ENCODE measurements at places on chromosomes 3 and 15. TPM values are rescaled to one million over a fixed set of nuclear protein-coding genes. Genes with fewer than 3 reads are reported as not detected.

DNA sequence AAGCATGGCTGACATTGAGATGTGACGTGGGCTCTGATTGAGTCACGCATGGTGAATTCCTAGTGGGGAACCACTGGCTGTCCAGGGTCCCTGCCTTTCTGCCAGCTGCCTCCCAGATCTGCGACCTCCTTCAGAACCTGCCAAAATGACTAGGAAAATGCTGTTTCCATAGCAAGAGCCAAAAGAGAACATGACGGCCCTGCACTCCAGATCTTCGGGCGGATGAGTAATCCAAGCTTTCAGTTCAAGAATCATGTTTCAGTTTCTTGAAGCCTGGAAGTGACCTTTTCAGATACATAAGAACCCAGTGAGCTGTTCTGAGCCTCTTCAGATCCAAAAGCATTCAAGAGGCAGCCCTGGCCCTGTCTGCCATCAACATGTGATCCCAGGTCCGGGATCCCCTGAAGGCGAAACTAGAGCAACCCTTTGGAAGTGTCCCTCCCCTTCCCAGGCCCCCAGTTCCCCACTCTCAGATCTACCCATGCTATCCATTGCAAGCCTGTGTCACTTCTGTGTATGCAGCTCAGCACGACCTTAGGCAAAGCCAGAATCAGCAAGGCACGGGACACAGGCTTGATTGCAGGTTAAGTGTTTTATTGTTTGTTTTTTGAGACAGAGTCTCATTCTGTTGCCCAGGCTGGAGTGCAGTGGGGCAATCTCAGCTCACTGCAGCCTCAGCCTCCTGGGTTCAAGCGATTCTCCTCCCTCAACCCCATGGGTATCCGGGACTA is 19.7 kb downstream of the ANKRD63 start:
- no peaks in the 10 kb centered on the region for H3K36me3 ChIP-seq
- DNase-seq, result no peak
- no peaks in the 10 kb centered on the region for H3K27me3 ChIP-seq
- no peak overlapping the region for H3K27ac ChIP-seq

The PPARG gene
- total RNA-seq, result 0.41 TPM

The ATP8B4 gene
- 5.8 TPM for total RNA-seq

GRCh38 chr3:59426821-59427565 is 377.2 kb upstream of the CFAP20DC start:
- H3K27me3 ChIP-seq, result no peaks in the 10 kb centered on the region
- DNase-seq, result peak; percentile 33
- H3K4me1 ChIP-seq, result peaks cover 61% of the 10 kb centered on the region
- peak overlapping the region; percentile 75 for H3K27ac ChIP-seq
- H3K36me3 ChIP-seq, result no peaks in the 10 kb centered on the region
- no peak overlapping the region for H3K4me3 ChIP-seq

DNA sequence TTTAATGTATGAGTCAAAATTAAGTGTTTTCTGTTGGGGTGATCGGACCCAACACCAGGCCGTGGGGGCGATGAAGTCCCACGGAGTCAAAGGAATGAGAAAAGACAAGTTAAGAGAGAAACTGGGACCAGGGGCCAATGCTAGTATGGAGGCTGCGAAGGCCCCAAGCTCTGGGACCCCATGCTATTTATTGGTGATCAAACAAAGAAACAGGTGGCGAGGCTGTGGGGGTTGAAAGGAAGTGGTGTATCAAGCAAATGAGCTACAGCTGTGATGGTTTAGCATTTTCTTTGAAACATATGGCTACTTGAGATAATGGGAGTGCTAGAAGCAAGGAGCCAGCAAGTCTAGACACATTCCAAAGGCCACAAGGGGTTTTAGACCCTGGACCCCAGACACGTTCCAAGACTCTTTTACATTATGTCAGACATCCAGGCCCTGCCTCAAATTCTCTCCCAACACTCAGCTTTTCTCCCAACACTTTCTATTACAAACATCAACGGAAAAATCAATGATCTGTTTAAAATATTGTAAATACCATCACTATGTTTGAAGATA is 56.0 kb upstream of the SNRPN start:
- H3K4me1 ChIP-seq, result no peaks in the 10 kb centered on the region
- no peak for DNase-seq
- no peak overlapping the region for H3K27ac ChIP-seq
- no peaks in the 10 kb centered on the region for H3K36me3 ChIP-seq

GRCh38 chr3:115822579-115822978 is 199.3 kb downstream of the GAP43 start:
- no peaks in the 10 kb centered on the region for H3K4me1 ChIP-seq
- no peaks in the 10 kb centered on the region for H3K36me3 ChIP-seq
- no peak for DNase-seq
- no peak overlapping the region for H3K4me3 ChIP-seq

GRCh38 chr3:69504232-69504631 is 118.3 kb upstream of the FRMD4B start:
- H3K36me3 ChIP-seq, result no peaks in the 10 kb centered on the region
- no peak for DNase-seq
- no peak overlapping the region for H3K4me3 ChIP-seq
- no peak overlapping the region for H3K27ac ChIP-seq
- no peaks in the 10 kb centered on the region for H3K4me1 ChIP-seq

The ST3GAL6 gene
- total RNA-seq, result not detected

- H3K27ac ChIP-seq, result no peak overlapping the region
- peaks cover 16% of the 10 kb centered on the region for H3K27me3 ChIP-seq
- no peaks in the 10 kb centered on the region for H3K36me3 ChIP-seq
- H3K4me1 ChIP-seq, result no peaks in the 10 kb centered on the region
These were observed 45.1 kb downstream of the MUC4 start for GRCh38 chr3:195766671-195767070.

DNA sequence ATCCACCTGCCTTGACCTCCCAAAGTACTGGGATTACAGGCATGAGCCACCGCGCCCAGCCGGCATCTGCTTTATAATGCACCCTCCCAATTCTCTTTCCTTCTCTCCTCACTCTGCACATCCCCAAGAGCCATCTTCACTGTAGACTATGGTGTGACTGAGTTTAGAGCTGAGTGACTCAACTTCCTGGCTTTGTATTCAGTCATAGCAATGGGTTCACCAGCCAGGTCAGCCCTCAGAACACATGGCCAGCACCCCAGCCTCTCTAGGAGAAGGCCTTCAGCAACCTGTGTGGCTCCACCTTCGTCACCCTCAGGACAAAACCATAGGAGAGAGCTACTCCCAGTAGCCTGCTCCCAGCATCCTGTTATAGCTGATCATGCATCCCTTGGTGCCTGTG is 33.0 kb downstream of the ARID3B start:
- DNase-seq, result peak; percentile 37
- peaks cover 13% of the 10 kb centered on the region for H3K4me1 ChIP-seq
- peaks cover 37% of the 10 kb centered on the region for H3K36me3 ChIP-seq
- H3K4me3 ChIP-seq, result no peak overlapping the region

DNA sequence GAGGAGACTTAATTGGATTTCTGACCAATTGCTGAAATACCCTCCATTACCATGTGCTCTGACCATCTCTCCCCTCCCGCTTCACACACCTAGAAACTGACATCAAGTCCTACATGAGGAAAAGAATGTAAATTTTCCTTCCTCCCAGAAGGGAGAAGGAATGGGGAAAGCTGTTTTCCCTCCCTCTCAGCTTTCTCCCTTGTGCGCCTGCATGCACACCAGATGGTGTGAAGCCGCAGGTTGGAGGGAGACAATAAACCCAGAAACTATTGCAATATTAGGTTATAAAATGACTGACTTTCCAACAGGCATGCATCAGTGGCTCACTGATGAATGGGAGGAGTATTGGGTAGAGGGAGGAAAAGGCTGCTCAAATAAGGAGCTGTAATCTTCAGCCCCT is 50.9 kb downstream of the MB21D2 start:
- no peak overlapping the region for H3K4me3 ChIP-seq
- no peak for DNase-seq
- peaks cover 4% of the 10 kb centered on the region for H3K4me1 ChIP-seq
- H3K36me3 ChIP-seq, result no peaks in the 10 kb centered on the region
- H3K27ac ChIP-seq, result no peak overlapping the region

The TIGIT gene
- 72.8 TPM for total RNA-seq

DNA sequence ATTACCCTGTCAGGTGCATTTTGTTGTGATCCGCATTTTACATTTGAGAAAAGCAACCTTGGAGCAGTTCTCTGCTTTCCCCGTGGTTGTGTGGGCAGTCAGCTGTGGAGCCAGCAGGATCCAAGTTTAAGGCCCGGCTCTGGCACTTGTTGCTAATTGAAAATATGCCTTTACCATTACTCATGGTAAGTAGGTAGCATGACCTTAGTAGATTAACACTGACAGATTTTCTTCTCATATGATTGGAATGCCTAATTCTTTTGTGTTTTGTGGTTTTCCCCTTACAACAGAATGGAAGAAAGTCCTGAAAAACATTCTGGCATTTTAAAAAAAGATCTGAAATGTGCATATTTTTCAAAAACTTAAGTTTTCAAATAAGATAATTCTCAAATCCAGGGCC is 246.5 kb upstream of the LRRN1 start:
- H3K36me3 ChIP-seq, result no peaks in the 10 kb centered on the region
- H3K4me1 ChIP-seq, result no peaks in the 10 kb centered on the region
- H3K4me3 ChIP-seq, result no peak overlapping the region
- no peak for DNase-seq
- peaks cover 1% of the 10 kb centered on the region for H3K27me3 ChIP-seq
